ENCODE measurements at places on chromosomes 16 and 17.
A peak's percentile ranks its signal among the peaks of the same experiment; 100 is the strongest.

DNA sequence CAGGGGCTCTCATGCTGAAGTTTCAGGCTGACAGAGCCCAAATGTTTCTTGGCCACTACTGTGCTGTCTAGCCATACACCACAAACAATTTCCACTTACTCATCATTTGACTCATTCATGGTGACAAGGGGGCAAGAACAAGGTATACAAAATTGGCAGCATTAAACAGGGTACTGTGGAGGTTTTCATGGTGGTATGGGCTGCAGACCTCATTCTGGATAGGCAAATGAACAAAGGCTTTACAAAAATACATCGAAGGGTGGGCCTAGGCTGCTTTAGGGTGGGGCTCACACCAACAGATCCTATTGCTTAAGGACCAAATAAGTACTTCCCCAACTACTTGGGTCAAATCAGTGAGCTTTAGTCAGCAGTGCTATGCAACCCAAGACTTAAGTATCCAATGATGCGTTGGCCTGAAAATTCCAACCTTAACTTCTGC is 53.0 kb downstream of the N4BP1 start:
- DNase-seq: no peak

GRCh38 chr16:89958068-89958467 is 9.5 kb downstream of the DEF8 start:
- no peak for DNase-seq

GRCh38 chr16:3195975-3196374 is 8.0 kb downstream of the OR1F1 start:
- DNase-seq: no peak

GRCh38 chr16:89738072-89738377 is 16.7 kb downstream of the ZNF276 start:
- DNase-seq: no peak

GRCh38 chr16:9102379-9102778 is 10.9 kb downstream of the HAPSTR1 start:
- no peak for DNase-seq

GRCh38 chr17:55072898-55073297 is 104.3 kb downstream of the STXBP4 start:
- DNase-seq: no peak

GRCh38 chr17:74959826-74960515 is 12.6 kb downstream of the HID1 start:
- no peak for DNase-seq

GRCh38 chr17:3528880-3529511 is 28.6 kb downstream of the TRPV3 start:
- no peak for DNase-seq

- DNase-seq: no peak
These were observed 139.5 kb downstream of the BCAS3 start for GRCh38 chr17:60817192-60817591.

DNA sequence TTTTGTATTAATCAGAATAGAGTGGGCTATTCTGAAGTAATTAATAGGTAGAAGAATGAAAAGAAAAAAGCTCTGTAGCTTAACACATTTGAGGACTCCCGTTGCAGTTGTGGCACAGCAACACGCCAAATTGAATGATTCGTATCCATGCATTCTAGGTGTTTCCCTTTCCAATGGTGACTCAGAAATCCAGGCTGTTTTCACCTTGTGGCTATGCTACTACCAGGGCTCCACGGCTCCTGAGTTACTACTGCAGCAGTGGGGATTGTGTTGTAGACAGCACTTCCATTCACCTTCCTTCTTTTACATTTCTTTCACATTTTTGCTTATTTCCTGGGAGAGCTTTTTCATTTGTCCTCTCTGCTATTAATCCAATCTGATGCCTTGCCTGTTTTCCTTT is 1616.4 kb downstream of the CDH8 start:
- no peak for DNase-seq

- no peak for DNase-seq
These were observed 3.2 kb downstream of the B3GNT9 start for GRCh38 chr16:67147437-67148140.

DNA sequence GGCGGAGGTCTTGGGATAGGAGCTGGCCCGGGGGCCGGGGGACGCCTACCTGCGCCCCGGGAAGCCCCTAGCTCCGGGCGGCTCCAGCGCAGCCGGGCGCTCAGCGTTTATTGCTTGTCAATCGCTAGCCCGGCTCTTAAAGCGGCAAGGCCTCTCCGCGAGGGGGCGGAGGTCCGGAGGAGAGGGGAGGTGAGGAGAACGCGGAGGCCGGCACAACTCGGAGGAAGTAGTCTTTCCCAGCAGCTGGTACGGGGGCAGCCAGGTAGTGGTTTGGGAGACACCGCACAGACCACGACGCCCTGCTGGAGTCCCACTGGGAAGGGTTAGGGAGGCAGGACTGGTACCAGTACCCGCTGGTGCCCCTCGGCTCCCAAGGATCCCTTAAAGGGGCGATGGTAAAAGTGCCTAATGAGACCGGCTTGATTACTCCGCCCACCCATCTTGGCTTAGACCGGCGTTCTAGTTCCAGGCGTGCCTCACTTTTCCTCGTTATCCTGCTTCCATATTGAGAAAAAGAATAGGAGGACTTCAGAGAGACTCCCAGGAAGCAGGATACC is at the start of gene MPP2:
Gene MPP2 (minus strand): TSS at position 112 of the 557 bp plus-strand sequence. CDS start 3,076 bp downstream, outside the sequence.
- peak; percentile 47 for DNase-seq

DNA sequence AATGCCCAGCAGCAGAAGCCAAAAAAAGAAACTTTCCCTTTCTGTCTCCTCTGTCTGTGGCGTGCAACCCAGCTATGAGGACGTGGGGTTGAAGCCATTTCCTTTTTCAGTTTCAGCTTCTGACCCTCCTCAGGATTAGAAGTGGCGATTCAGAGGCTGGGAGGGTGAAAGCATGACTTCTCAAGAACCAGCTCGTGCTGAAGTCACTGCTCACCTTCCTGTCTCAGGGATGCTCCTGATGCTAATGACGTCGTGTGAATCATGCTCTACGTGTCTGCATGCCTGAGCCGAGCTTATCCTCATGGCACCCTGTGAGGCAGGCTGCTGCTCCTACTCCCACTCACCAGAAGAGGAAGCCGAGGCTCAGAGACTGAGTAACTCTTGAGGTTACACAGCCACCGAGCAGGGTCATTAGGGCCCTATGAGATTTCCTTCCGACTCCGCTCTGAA is 5.7 kb upstream of the LPO start:
- no peak for DNase-seq

GRCh38 chr16:27379919-27380318 is 22.1 kb upstream of the IL21R start:
- DNase-seq: no peak

GRCh38 chr16:4920826-4921225 is 16.1 kb downstream of the PPL start:
- DNase-seq: no peak

DNA sequence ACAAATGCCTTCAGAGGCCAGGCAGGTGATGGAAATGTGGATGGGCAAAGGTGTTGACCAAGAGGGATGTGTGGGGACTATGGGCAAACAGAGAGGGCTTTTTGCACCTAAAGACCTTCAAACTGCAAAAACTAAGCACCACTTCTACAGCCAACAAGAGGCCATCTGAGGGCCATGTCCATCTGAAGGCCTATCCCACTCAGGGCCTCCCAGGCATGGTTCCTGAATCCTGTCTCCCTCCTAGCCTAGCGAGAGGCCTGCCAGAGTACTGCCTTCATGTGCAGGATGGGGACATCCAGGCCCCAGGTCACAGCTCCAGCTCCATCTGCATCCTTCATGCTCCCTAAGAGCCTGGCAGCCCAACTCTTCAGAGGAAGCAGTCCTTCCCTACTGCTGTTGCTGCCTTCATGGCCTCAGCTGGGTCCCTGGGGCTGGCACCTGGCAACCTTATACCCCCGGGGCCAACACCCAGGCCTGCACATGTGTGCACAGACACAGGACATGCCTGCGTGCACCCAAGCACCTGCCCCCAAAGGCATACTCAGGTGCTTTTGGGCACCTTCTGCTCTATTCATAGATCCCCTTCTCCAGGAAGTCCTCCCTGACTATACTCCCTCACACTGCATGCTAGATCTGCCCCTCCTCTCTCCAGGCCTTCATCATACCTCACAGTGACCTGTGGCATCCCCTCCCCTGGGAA is 95.2 kb downstream of the C16orf78 start:
- no peak for DNase-seq

- no peak for DNase-seq
These were observed 28.8 kb downstream of the CACNA1H start for GRCh38 chr16:1181404-1182315.

DNA sequence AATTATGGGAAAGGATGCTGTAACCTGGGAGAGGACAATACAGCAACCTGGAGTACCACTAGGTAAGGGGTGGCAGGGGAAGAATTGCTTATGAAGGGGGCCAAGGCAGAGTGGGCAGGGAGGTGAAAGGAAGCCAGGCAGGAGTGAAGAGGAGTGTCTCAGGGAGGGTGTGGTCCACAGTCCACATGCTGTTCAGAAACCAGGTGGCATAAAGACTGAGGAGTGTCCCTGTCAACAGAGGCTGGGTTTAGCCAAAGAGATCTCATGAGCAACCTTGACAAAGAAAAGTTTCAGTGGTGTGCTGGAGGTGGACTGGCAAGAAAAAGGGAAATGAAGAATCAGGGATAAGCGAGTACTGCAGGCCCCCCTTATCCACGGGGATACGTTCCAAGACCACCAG is 88.4 kb downstream of the SPACA3 start:
- no peak for DNase-seq

DNA sequence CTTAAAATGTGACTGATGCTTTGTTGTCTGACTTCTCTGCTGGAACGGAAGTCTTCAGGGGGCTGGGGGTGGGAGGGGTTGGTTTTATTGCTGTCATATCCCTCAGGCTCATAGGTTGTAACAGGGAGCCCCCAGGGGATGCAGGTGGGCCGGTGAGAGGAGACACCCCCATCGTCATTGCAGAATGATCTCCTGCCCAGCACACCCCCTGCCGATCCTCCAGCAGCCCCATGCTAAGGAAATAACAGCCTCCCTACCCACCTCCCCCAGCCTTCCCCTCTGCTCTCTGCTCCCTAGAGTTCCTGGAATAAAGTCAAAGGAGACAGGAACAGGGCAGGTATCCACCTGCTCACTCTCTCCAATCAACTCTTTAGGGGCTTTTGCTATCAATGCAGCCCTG is 270.1 kb upstream of the TNRC6C start:
- no peak for DNase-seq

- no peak for DNase-seq
These were observed 24.2 kb downstream of the GPRC5B start for GRCh38 chr16:19860166-19861041.

- no peak for DNase-seq
These were observed 33.8 kb downstream of the ULK2 start for GRCh38 chr17:19833914-19834313.

DNA sequence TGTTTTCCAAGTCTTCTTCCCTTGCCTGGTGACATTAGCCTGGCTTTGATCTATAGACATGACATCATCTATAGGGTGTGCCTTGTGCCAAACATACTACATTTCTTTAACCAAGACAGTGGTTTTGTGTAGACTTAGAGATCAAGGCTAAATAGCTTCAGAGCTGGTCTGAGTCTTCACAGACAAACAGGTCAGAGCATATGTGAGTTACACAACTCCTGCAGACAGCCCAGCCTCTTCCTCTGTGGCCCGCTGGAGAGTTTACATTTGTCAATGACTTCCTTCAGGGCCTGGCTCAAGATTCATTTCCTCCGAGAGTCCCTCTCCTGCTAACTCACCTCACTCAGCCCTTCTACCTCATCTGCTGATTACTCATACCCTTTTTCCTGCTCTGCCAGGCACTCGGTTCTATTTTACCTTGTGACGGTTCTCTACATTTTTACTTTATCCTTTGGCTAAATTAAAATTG is 73.1 kb upstream of the TANC2 start:
- DNase-seq: no peak

- peak; percentile 52 for DNase-seq
These were observed at the start of gene GPRC5C for GRCh38 chr17:74431568-74432423. Gene GPRC5C (plus strand): TSS chr17:74432088. CDS start chr17:74439777, 7,689 bp downstream.

- DNase-seq: no peak
These were observed 59.7 kb upstream of the CLEC3A start for GRCh38 chr16:77962689-77963088.

- no peak for DNase-seq
These were observed 180.9 kb downstream of the RPTOR start for GRCh38 chr17:80725517-80725916.

GRCh38 chr17:6473128-6473767 is 29.0 kb downstream of the PIMREG start:
- DNase-seq: peak; percentile 64

- no peak for DNase-seq
These were observed 216.0 kb downstream of the SEC14L1 start for GRCh38 chr17:77356690-77357201.

DNA sequence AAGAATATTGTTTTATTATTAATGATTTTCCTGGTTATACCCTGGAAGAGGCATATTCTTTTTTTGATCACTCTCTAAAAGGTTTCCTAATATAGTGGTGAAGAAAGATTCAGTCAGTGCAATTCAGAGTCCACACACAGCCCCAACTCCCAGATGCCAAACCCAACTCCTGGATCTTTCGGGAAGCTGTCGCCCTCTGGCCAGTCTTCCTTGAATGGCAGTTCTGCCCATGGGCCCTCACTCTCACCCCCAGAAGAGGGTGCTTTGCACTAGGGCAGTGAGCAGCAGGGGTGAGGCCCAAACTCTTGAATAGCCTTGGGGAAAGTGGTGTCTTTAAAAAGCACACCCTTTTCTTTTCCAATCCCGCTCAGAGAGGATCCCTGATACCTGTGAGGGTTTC is 11.0 kb downstream of the KRT32 start:
- DNase-seq: no peak

Measured in stimulated activated CD4-positive, alpha-beta T cell treated with anti-CD3 and anti-CD28 coated beads, Interleukin-12 subunit alpha, Interleukin-12 subunit beta, amount 100 ng/mL, for 48 hours (primary cell).